ENCODE measurements at places on chromosomes 12 and 14.

- DNase-seq = peak; percentile 95
Observed at GRCh38 chr12:75511116-75512048, at the start of gene KRR1. KRR1 (minus strand) TSS chr12:75511609; CDS start chr12:75511597, 12 bp downstream.

GRCh38 chr14:60505448-60505847, 3.5 kb upstream of the SIX6 start:
- DNase-seq = no peak

GRCh38 chr14:58787592-58787991, 149.8 kb downstream of the DACT1 start:
- no peak for DNase-seq

DNA sequence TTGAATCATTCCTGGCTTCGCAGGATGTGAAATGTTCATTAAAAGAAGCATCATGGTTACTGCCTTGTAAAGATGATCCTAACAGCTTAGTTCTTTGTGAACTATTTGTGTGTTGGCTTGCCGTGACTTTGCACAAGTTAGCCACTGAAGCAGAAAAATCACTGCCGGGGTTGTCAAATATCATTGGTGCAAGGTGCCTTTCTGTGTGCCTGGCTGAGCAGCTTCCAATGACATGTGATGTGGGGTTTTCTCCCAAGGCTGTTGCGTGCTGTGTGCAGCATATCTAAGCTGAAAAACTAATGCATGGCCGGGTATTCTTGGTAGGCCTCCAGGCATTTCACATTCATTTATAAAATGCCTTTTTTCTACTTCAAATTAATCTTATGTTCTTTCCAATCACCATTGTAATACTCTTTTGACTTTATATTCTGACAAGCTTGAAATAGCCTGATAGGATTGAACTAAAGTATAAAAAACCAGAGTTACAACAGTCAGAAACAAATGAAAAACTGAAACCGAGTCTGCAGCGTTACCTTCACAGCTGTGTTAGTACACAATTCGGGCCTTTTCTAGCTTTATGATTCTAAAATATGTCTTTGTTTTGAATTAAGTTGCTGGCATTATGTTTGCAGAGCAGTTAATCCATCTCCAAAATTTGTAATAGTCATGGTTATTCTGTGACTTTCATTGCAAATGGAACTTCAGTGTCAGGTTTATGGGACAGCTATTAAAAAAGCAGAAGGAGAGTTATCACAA, 222.1 kb downstream of the SYT1 start:
- DNase-seq = no peak

DNA sequence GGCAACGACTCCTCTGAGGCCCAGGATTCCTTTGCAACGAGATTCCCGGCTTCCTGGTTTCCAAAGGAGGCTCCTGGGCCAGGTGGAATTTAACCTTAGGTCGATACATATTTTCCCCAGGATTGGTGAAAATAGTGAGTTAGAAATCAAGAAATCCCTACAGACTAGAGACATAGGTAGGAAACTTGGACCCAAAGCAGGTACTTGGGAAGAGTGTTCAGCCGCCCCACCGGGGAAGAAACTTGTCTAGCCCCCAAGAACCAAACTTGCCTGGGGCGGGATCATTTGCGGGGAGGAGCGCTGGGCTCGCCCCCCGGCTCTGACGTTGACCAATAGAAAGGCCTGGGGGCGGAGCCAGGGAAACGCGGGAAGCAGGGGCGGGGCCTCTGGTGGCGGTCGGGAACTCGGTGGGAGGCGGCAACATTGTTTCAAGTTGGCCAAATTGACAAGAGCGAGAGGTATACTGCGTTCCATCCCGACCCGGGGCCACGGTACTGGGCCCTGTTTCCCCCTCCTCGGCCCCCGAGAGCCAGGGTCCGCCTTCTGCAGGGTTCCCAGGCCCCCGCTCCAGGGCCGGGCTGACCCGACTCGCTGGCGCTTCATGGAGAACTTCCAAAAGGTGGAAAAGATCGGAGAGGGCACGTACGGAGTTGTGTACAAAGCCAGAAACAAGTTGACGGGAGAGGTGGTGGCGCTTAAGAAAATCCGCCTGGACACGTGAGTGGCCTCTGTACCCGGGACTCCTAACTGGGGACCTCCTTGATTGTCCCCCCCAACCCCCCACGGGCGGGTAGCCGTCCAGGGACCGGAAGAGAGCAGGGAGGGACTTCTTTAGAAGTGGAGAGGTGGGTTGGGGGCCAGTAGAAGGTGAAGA, at the start of gene CDK2:
Gene CDK2 (plus strand): TSS at position 423 of the 874 bp plus-strand sequence. CDS start 179 bp downstream, at position 602.
- DNase-seq = peak; percentile 90

DNA sequence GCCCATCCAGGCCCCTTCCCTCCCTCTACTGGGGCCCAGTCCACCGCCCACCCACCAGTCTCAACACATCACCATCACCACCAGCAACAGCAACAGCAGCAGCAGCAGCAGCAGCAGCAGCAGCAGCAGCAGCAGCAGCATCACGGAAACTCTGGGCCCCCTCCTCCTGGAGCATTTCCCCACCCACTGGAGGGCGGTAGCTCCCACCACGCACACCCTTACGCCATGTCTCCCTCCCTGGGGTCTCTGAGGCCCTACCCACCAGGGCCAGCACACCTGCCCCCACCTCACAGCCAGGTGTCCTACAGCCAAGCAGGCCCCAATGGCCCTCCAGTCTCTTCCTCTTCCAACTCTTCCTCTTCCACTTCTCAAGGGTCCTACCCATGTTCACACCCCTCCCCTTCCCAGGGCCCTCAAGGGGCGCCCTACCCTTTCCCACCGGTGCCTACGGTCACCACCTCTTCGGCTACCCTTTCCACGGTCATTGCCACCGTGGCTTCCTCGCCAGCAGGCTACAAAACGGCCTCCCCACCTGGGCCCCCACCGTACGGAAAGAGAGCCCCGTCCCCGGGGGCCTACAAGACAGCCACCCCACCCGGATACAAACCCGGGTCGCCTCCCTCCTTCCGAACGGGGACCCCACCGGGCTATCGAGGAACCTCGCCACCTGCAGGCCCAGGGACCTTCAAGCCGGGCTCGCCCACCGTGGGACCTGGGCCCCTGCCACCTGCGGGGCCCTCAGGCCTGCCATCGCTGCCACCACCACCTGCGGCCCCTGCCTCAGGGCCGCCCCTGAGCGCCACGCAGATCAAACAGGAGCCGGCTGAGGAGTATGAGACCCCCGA, 6.8 kb upstream of the RNU7-1 start:
- peak; percentile 58 for DNase-seq

- no peak for DNase-seq
Observed at GRCh38 chr12:12498210-12498609, 64.5 kb downstream of the DUSP16 start.

DNA sequence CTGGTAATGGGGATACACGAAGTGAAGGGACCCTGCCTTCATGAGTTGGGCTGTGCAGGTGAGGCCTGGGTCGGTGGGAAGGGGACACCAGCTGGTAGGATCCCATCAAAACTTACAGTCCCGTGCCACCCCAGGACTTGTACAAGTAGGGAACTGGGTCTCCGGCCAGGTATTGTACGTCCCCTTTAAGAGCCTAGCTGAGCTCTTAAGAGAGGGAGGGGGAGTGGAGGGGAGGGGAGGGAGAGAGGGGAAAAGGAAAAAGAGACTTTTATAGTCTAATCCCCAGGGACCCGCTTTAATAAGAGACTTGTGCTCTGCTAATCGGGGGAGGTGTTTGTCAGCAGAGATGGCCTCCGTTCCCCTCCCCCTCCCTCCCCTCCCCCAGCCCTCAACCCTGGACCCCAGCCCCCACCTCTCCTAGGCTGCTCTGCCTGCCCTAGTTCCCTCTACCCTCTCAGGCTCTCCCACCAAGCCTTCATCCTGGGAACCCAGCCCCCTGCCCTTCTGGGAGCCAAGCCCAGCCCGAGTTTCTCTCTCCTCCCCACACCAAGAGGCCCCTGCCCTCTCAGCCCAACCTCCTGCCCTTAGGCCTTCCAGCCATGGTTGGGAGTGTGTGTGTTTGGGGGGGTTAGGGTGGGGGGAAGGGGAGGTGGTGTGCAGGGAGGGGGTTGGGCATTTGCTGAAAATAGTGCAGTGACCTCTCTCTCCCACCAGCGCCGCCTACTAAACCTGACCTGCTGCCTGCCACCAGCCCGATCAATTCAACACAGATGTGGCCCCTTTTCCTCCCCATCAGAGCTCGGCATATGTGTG, 2.6 kb downstream of the GDF11 start:
- DNase-seq = no peak

DNA sequence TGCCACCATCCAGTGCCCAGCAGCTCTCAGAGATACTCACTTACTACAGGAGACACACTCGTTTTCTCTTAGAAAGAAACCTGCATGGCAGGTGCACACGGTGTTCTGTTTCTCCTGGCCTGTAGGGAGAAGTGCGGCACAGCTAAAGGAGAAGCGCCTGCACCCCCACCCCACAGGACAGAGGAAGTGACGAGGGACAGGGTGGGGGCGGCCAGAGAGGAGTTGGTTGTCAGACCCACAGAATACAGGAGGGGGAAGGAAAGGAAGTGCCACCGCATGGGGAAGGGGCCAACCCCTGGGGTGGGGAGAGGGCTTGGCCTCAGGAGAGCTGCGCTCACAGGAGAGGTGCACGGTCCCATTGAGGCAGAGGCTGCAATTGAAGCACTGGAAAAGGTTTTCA, 8.8 kb downstream of the TNFRSF1A start:
- no peak for DNase-seq
